AG08395 (cell line): ENCODE measurements at places on chromosomes 12 and 14.

DNA sequence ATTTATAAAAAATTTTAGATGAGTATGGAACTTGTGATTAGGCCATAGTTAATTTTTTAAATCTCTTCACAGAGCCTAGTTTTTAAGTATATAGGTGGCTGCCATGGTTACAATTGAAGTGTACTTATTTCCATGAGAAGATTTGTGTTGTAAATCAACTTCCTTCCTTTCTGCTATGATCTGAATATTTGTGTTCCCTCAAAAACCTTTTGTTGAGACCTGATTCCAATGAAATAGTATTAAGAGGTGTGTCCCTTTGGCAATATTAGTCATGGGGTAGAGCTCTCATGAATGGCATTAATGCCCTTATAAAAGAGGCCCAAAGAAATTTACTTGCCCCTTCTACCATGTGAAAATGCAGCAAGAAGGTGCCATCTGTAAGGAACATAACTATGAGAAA, 28.8 kb downstream of the ETNK1 start:
- DNase-seq: no peak

DNA sequence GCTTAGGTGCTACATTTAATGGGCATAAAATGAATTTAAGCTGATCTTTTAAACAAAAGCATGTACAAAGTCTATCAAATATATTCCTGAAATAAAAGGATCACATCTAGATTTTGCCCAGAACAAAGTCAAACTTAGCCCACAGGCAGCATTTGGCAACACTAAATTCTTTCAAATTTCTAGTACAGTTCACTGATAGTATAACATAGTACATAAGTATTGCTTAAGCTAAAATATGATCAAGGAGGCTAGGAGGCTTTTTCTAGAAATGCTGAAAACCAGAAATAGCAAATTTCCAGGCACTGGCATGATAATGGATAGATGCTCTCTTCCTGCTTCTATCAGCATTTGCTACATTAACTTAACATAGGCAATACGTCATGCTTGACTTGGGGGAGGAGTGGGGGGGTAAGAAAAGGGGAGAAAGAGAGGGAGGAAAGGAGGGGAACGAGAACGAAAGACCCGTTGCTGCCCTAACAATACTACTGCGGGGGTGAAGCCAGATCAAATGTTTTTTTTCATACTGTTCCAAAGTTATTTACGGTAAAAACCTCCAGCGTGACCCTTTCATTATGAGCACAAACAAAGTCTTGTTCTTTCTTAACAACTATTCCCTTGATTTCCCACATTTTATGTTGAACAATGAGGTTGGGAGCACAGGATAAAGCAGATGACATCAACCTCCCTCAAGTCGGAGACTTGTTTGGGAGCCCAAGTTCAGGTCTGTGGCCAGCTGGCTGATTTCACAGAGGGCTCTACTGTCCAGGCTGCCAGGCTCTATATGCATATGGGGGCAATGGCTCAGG, 10.6 kb downstream of the TMED10 start:
- no peak for DNase-seq

GRCh38 chr12:132560364-132560613, 50.1 kb downstream of the LRCOL1 start:
- no peak for DNase-seq

DNA sequence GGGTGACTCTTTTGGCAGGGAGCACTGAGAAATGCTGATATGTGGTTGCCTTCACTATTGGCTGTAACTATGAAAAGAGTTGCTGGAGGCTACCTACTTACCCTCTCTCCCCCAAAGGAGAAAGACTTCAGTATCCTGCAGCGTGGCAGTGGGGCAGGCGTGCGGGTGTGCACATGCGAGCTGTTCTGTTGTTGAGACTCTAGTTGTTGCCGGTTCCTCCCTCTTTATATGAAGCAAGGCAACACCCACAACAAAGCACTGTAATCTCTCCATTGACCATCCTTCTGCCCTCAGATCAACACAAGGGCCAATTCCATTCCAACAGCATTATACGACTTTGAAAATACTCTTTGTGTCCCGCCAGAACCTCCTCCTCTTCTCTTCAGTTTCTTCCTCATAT, 259.4 kb downstream of the CACNA1C start:
- DNase-seq: no peak

- DNase-seq: no peak
Observed at GRCh38 chr14:64614805-64615391, 65.1 kb downstream of the PPP1R36 start.
